ENCODE measurements at places on chromosomes 13 and 19.

GRCh38 chr13:90436697-90437096 lies 910.8 kb upstream of the MIR17HG start:
- DNase-seq, result no peak

- DNase-seq, result no peak
Measured at GRCh38 chr19:5826531-5827341, 12.8 kb downstream of the FUT6 start.

DNA sequence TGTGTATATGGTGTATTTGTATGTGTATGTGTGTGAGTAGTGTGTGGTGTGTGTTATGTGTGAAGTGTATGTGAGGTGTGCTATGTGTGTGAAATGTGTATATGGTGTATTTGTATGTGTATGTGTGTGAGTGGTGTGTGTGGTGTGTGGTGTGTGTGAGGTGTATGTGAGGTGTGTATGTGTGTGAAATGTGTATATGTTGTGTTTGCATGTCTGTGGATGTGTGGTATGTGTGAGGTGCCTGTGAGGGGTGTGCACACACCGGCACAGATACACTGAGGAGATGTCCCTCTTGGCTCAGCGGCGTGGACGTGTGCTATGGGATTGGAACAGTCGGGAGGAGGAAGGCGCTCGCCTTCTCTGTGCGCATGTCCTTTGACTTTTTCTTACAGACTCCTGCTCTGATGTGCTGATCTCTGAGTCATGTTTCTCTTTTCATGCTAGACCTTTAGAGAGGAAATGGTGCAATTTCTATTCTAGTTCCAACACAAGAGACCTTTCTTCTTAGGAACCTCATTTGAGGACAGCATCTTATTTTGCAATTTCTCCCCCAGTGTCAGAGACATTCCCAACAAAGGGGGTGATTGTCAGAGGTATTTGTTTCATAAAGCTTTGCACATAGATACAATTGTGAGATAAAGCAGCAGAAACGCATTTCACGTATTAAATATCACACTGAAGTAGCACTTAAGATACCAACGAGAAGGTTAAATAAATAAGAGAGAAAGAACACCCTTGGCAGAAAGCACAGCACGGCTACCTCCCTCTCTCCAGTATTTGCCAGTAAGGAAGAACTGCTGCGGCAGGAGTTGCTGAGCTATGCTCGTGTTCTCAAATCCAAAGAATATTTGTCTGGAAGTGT lies 11.3 kb upstream of the TNFRSF19 start:
- DNase-seq, result no peak

GRCh38 chr13:100658363-100658762 lies 16.2 kb downstream of the TMTC4 start:
- no peak for DNase-seq

DNA sequence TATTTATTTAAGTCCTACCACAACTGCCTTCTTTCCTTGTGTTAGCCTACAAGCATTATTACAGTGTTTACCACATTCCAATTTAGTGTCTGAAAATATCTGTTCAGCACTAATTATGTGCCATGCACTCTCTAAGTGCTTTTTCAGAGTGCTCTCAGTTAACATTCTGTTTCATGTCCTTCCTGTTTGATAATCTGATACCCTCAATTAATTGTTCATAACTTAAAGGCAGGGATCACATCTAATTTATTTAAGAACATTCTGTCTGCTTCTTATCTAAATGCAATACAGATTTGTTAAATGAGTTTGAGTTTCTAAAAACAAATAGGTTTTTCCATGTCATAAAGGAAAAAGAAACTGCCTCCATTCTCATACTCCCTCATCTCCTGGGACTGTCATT lies 649.6 kb upstream of the ATXN8OS start:
- no peak for DNase-seq

- no peak for DNase-seq
Measured at GRCh38 chr13:56670563-56670962, 470.2 kb upstream of the PRR20A start.

DNA sequence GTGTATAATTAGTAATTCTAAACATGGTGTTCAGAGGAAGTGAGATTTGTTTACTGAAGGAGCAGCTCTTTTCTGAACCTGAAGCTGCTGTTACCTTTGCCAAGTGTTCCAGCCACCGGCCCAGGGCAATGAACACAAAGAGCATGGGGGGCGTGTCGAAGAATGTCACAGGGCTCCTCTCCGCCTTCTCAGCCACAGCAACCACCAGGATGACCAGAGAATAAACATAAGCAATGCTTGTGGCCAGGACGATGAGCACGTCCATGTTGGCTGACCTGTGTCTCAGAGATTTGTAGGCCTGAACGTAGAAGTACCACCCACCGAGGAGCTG lies 53.1 kb downstream of the ATP7B start:
- no peak for DNase-seq

- DNase-seq, result no peak
Measured at GRCh38 chr13:25249001-25249543, 38.2 kb downstream of the MTMR6 start.

GRCh38 chr13:92640936-92641335 lies 585.7 kb upstream of the GPC6 start:
- no peak for DNase-seq

- no peak for DNase-seq
Measured at GRCh38 chr13:67299072-67299635, 69.0 kb upstream of the PCDH9 start.

DNA sequence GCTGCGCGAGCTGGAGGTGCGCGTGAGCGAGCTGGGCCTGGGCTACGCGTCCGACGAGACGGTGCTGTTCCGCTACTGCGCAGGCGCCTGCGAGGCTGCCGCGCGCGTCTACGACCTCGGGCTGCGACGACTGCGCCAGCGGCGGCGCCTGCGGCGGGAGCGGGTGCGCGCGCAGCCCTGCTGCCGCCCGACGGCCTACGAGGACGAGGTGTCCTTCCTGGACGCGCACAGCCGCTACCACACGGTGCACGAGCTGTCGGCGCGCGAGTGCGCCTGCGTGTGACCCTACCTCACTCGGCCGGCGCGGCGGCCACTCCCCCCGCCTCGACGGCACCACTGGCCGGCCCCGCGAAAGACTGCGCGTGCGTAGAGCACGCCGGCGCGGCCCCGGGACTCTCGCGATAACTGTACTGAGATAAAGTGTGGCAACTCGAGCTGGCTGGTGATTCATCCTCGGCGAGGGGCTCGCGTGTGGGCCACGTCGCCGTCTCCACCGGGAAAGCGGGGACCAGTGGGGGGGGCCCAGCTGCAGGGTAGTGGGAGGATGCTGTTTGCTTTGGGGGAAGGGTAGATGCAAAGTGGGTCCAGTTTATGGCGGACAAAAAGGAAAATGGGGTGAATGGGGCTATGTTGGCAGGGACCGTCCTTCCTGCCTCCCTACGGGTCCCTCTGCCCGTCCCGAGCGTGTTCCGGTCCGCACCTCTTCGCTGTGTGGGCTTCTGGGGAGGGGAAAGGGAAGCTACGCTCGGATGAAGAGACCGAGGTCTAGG lies 11.4 kb downstream of the FUT6 start:
- peak; percentile 95 for DNase-seq

DNA sequence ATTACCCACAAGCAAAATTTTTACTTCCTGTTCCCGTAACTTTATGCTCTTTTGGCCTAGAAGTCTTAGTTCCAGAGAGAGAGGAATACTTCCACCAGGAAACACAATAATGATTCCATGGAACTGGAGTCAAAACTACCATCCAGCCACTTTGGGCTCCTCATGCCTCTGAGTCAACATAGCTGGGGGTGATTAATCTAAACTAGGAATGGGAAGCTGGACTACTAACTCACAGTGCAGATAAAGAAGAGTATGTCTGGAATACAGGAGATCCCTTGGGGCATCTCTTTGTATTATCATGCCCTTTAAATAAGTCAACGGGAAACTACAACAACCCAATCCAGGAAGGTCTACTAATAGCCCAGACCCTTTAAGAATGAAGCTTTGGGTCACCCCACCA lies 8.9 kb upstream of the ELF1 start:
- DNase-seq, result no peak

- no peak for DNase-seq
Measured at GRCh38 chr13:105346141-105346775, 1189.2 kb downstream of the EFNB2 start.

DNA sequence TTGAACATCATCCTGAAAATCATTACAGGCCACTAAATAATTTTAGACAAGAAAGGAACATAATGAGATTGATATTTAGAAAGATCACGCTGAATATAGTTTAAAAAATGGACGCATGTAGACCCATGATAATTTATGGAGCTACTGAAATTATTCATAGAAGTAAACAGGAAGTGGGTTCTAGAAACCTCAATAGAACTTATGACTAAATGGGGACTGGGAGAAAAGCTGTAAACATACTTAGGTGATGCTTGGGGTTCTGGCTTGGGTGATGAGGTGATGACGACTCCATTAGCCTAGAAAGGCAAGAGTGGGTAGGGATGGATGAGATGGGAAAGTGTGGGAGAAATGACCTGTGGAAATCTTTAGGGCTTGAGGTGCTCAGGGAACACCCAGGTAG lies 484.0 kb downstream of the MYO16 start:
- no peak for DNase-seq

DNA sequence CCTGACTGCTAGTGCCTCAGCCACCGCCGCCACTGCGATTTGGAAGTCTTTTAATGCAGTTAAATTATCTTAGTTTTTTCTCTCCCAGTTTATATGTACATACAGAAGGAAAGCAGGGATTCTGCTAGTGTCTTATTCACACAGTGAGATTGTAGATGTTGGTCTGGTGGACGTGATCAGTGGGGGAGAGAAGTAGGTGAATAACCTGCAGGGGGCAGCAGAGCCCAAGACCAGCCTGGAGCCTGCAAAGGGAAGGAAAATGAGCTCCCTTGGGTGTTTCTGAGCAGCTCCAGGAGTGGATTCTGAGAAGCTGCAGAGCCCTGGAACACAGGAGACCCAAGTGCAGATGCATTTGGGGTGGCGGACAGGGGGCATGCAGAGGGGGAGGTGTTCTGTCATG lies 26.3 kb downstream of the ZNF844 start:
- DNase-seq, result peak; percentile 30

DNA sequence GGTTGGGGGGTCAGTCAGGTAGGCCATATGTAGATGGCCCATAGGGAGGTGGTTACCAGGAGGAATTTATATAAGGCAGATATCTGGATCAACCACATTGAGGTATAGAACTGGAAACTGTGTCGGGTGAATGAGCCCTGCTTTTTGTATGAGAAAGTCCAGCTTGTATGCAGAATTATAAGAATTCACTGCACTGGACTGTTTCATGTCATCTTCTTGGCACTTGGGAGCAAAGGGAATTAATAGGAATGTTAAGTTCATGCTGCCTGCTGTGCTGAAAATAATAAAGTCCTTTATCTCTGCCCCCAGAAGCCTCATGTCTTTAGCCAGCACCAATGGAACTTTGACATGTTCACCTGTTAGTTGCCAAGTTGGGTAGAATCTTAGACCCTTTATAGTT lies 12.3 kb downstream of the BORA start:
- no peak for DNase-seq

- DNase-seq, result no peak
Measured at GRCh38 chr13:34207334-34207733, 389.4 kb downstream of the RFC3 start.

DNA sequence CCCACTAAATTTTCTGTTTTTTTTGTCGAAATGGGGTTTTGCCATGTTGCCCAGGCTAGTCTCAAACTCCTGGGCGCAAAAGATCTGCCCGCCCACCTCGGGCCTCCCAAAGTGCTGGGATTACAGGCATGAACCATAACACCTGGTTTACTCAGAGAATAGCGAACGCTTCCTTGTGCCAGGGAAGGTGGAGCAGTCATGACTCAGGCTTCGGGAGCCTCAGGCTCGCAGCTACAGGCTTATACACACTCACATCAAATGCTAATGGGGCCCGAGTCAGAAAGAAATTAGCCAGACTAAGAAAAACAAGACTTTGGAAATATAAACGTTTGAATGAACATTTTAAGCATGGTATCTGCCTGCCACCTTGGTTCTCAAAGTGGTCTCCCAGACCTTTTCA lies 11.0 kb upstream of the TPT1 start:
- no peak for DNase-seq

- DNase-seq, result no peak
Measured at GRCh38 chr19:5817218-5817617, 12.4 kb downstream of the NRTN start.

All from progenitor cell of endocrine pancreas (in vitro differentiated cells).